ENCODE measurements at places on chromosomes 7 and 10. TPM values are rescaled to one million over a fixed set of nuclear protein-coding genes. Genes with fewer than 3 reads are reported as not detected.

GRCh38 chr7:23915236-23915635, 205.2 kb downstream of the STK31 start:
- H3K4me3 ChIP-seq, result no peak overlapping the region
- H3K36me3 ChIP-seq, result no peaks in the 10 kb centered on the region
- no peaks in the 10 kb centered on the region for H3K27me3 ChIP-seq
- DNase-seq, result no peak
- H3K4me1 ChIP-seq, result no peaks in the 10 kb centered on the region

- H3K4me1 ChIP-seq, result peaks cover 4% of the 10 kb centered on the region
- no peak overlapping the region for H3K27ac ChIP-seq
- DNase-seq, result no peak
- H3K36me3 ChIP-seq, result no peaks in the 10 kb centered on the region
- H3K27me3 ChIP-seq, result peaks cover 15% of the 10 kb centered on the region
- no peak overlapping the region for H3K4me3 ChIP-seq
Observed at GRCh38 chr10:79559726-79560125, 481 bp downstream of the SFTPA2 start.

- DNase-seq, result peak; percentile 45
- no peak overlapping the region for H3K27ac ChIP-seq
- H3K4me1 ChIP-seq, result no peaks in the 10 kb centered on the region
- H3K27me3 ChIP-seq, result 0 out of 2 replicates have a peak, but pooled peaks cover 2% of the 10 kb centered on the region
Observed at GRCh38 chr7:66522518-66522917, 106.2 kb upstream of the KCTD7 start.

DNA sequence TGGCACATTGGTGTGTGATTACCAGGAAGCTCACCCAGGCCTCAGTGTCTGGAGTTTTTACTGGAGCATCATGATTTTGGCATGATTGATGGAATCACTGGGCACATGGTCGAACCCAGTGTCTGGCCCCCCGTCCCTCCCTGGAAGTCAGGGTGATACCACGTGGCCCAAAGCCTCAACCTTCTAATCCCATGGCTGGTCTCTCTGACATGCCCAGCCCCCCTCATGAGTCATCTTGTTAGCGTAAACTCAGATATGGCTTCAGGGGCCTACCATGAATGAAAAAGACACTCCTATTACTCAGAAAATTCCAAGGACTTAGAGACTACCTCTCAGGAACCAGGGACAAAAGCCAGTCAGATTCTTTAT, 109.3 kb downstream of the GRK5 start:
- no peaks in the 10 kb centered on the region for H3K27me3 ChIP-seq
- no peak for DNase-seq
- no peak overlapping the region for H3K4me3 ChIP-seq
- H3K36me3 ChIP-seq, result no peaks in the 10 kb centered on the region
- H3K4me1 ChIP-seq, result peaks cover 23% of the 10 kb centered on the region

DNA sequence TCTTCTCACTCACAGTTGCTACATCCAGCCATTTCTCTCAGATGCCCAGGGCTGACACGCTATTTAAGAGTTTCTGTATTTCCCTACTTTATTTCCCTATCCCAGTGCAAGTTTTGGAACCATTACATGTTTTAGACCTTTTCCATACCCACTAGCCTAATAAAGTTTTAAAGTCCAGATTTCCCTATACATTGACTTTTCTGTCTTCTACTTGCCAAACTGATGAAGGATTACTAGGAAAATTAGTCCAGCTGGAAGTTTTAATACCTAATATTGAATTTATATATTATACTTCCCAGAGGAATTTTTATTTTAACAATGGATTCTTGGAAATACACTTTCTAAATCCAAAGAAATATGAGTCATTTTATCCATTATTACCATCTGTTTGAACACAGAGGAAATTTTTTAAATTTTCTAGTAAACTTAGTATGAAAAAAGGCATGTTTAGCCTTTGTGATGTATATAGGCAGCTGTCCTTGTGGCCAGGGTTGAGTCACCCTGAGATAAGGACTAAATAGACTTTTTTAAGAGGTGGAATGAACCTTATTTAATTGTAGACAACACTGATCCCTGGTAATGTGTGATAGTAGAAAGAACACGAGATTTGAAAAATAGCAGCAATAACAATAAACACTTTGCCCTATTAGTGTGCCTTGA, 205.0 kb downstream of the TFEC start:
- H3K4me3 ChIP-seq, result no peak overlapping the region
- H3K36me3 ChIP-seq, result no peaks in the 10 kb centered on the region
- DNase-seq, result no peak

GRCh38 chr10:104317726-104318299, 20.5 kb downstream of the ITPRIP start:
- no peaks in the 10 kb centered on the region for H3K36me3 ChIP-seq
- no peak overlapping the region for H3K4me3 ChIP-seq
- H3K4me1 ChIP-seq, result peaks cover 49% of the 10 kb centered on the region
- no peak for DNase-seq
- no peaks in the 10 kb centered on the region for H3K27me3 ChIP-seq
- H3K27ac ChIP-seq, result peak overlapping the region; percentile 57

DNA sequence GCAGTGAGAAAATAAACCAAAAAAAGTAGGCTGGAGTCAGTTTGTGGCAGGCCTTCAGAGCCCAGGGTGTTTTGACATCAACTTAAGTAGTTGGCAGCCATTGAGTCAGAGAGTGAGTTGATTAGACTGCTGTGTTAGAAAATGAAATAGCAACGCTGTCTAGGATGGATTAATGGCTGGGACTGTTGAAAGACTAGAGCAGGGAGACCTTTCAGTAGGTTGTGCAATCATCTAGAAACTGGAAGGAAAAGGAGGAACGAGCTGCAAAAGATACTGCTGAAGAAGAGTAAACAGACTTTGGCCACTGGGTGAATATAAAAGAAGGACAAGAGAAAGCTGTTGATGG, 28.6 kb upstream of the TRIL start:
- H3K27ac ChIP-seq, result no peak overlapping the region
- H3K4me1 ChIP-seq, result peaks cover 12% of the 10 kb centered on the region
- H3K36me3 ChIP-seq, result no peaks in the 10 kb centered on the region
- H3K27me3 ChIP-seq, result no peaks in the 10 kb centered on the region

DNA sequence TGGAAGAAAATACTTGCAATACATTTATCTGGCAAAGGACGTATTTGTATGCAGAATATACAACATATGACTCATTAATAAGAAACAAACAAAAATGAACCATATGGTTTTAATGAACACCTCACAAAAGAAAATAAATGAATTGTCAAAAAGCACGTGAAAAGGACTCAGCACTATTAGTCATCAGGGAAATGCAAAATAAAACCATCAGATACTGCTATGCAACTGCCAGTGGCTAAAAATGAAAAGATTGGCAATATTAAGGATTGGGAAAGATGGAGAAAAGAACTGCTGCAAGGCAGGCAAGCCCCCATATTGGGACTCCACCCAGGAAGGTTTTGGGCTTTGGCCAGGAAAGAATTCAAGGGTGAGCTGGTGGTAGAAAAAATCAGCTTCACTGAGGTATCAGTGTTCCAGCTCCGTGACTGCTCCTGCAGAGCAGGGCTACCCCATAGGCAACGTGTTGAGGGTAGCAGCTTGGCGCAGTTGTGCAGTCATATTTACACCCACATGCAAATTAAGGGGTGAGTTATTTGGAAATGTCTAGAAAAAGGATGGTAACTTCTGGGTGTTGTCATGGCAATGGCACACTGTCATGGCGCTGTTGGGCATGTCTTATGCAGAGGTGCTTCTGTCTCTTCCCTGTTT, 72.7 kb downstream of the CUBN start:
- no peak overlapping the region for H3K4me3 ChIP-seq
- H3K36me3 ChIP-seq, result no peaks in the 10 kb centered on the region
- no peaks in the 10 kb centered on the region for H3K27me3 ChIP-seq
- DNase-seq, result no peak
- H3K27ac ChIP-seq, result no peak overlapping the region
- H3K4me1 ChIP-seq, result no peaks in the 10 kb centered on the region

- H3K36me3 ChIP-seq, result no peaks in the 10 kb centered on the region
- no peak overlapping the region for H3K27ac ChIP-seq
- no peaks in the 10 kb centered on the region for H3K27me3 ChIP-seq
- DNase-seq, result no peak
Observed at GRCh38 chr7:150992051-150992640, 1.3 kb downstream of the NOS3 start.

- H3K27me3 ChIP-seq, result peaks cover 100% of the 10 kb centered on the region
- H3K27ac ChIP-seq, result no peak overlapping the region
- peaks cover 57% of the 10 kb centered on the region for H3K4me1 ChIP-seq
Observed at GRCh38 chr10:117544004-117544701, 1.6 kb downstream of the EMX2 start.

DNA sequence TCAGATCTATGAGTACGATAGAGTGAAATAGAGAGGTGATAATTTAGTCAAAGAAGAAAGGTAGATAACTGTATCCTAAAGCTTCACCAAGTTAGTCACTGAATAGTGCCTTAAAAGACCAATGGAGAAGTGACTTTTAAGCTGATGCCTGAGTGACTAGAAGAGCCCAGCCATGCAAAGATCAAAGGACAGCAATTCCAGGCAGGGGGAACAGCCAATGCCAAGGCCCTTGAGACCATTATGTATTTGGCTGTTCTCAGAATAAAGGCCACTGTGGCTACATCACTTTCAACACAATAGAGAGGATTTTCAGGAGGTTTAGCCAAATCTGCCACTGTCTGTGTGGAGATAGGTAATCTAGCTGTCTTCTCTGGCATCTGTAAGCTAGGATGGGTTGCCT, 17.8 kb downstream of the HDAC9 start:
- H3K36me3 ChIP-seq, result no peaks in the 10 kb centered on the region
- no peaks in the 10 kb centered on the region for H3K27me3 ChIP-seq
- H3K27ac ChIP-seq, result no peak overlapping the region
- no peak overlapping the region for H3K4me3 ChIP-seq
- peaks cover 29% of the 10 kb centered on the region for H3K4me1 ChIP-seq
- peak; percentile 57 for DNase-seq

The SFMBT2 gene
- total RNA-seq, result 7.4 TPM

The UNC5B gene
- 31.2 TPM for total RNA-seq

The LIPK gene
- total RNA-seq, result not detected

The AOC1 gene
- 0.47 TPM for total RNA-seq

The ADIRF gene
- total RNA-seq, result not detected

The MPP7 gene
- total RNA-seq, result 8.0 TPM
